ENCODE measurements at places on chromosomes 1 and 21.

- DNase-seq: no peak
Measured at GRCh38 chr21:41166884-41167283, 1.1 kb upstream of the BACE2 start.

DNA sequence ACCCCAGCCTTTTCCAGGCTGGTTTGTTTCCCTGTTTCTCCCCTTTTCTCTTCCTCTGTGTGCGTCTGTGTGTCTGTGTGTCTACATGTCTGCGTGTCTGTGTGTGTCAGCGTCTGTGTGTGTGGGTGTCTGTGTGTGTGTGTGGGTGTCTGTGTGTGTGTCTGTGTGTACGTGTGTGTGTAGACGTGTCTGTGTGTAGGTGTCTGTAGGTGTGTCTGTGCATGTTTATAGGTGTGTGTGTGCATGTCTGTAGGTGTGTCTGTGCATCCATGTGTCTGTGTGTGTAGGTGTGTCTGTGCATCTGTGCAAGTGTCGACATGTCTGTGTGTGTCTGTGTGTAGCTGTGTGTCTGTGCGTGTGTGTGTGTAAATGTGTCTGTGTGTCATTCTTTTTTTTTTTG is 3.3 kb downstream of the TTLL10 start:
- no peak for DNase-seq

- DNase-seq: no peak
Measured at GRCh38 chr1:40059338-40059959, 18.9 kb downstream of the CAP1 start.

DNA sequence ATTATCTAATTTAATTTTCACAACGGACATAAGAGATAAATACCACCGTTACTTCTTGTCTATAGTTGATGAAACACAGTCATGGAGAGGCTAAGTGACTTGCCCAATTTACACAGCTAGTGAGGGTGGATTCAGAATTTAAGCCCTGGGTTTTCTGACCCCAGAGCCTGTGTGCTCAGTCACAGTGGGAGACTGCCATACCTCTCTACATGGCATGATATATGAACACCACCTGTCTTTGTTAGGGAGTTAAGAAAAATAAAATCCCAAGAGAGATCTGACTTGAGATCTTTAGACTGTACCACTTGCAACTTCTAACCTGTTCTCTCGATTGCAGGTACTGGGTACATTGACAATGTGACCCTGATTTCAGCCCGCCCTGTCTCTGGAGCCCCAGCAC is 40.3 kb downstream of the LAMC2 start:
- no peak for DNase-seq

DNA sequence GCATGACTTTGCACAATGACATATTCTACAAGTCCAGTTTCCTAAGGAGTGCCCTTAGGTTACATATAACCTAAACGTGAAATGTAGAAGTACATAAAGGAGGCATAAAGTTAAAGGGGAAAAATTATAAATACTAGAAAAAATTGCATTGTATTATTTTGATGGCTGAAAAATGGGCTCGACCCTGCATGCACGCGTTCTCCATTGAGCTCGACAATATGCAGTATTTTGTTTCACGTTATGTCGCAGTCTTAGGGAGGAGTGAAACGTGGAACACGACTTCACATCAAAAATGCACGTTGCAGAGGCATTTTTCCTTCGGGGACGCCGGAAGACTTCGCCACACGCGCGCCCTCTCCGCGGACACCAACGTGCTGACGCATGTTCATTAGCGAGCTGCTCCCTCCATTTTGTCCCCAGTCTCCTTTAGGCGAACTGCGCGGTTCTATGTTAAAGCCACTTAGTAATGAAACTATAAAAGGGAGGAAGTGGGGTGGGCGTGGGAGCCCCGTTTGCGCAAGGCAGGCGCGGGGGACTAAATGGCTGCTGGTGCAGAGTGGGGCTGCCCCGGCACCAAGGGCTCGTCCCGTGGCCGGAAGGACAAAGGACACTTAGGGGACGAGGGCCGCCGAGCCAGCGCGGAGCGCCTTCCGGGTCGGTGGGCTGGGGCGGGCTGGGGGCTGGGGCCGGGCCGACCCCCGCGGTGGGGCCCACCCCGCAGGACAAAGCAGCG is 749 bp upstream of the COX20 start:
- DNase-seq: peak; percentile 90

DNA sequence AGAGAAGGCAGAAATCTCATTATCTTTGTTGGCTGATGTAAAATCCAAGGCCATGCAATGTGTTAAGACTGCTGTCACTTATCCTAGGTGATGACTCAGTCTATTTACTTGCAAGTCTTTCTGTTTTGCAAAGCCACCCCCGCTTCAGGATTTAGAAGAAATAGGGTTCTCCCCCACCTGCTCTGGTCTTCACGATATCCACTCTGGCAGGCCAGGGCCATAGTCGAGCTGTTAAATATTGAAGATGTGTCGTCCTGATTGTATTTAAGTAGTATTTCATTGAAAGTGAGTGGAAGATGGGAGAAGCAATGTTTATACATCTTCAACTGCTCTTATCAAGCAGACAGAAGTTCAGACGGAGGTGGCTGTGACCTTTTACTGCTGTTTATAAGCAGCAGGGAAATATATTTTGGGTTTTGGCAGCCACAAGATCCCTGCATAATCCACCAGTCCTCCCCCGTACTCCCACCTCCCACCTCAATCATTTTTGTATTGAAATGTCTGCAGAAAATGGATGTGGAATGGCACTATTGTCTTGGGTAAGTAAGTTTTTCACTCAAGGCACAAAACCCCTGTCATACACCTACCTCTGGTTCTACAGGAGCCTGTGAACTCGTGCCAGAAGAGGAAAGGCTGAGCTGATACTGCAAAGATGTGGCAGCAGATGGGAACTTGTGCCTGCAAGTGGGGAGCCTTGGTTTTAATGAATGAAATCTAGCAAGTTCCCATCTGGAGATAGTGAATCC is 117.4 kb downstream of the MRPS6 start:
- no peak for DNase-seq

DNA sequence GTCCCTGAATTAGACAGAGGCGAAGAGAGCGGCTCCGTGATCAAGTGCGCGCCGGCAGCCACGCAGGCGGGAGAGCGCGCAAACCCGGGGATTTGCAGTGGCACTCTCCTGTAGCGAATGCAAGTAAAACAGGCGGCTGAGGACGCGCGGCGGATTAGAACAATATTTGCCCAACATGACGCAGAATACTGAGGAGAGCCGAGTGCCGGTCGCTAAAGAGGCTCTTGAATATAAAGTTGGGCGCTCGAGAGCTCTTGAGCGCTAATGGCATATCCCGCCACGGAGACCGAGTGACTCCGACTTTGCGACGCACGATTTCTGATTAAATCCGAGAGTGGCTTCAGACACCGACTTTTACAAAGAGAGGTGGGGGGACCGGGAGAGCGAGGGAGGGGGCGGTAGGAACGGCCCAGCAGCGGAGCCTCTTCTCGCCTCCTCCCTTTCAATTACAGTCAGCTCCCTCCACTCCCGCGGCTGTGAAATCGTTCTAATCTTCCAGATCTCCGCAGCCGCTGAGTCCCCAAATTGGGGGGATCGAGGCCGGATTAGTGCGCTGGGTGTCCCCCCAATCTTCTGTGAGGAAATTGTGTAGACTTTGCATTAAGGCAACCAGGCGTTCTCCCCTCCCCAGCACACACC is 2.3 kb downstream of the PAX7 start:
- no peak for DNase-seq

Data from GM13976 (cell line).